Astrocyte of the spinal cord (primary cell): ENCODE measurements at places on chromosomes 11 and 22.

DNA sequence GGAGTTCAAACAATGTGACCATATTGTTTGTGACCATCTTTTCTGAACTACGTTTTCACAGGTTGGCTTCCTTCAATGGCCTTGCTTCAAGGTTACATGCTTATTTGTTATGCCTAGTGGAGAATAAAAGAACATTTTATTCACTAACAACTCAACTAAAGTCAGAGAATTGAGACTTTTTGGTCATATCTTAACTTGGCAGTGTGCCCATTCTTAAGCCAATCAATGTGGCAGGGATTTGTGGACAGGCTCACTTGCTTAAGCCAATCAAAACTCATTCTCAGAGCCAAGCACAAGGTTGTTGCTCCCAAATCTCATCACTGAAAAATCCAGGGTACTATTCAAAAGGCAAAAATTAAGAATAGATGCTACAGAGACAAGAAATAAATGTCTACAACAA lies 455.8 kb upstream of the FAT3 start:
- DNase-seq = no peak

GRCh38 chr11:45997599-45997998 lies 75.1 kb downstream of the LARGE2 start:
- no peak for DNase-seq

- DNase-seq = no peak
Measured at GRCh38 chr11:45928535-45929215, 6.2 kb downstream of the LARGE2 start.

- no peak for DNase-seq
Measured at GRCh38 chr11:75268626-75269366, 28.2 kb downstream of the TPBGL start.

GRCh38 chr11:87394924-87395323 lies 357.2 kb downstream of the TMEM135 start:
- no peak for DNase-seq

- DNase-seq = no peak
Measured at GRCh38 chr11:60204922-60205321, 22.0 kb upstream of the MS4A6A start.

GRCh38 chr11:117313828-117314768 lies 2.0 kb downstream of the BACE1 start:
- DNase-seq = no peak

- DNase-seq = no peak
Measured at GRCh38 chr22:47047321-47048122, 285.1 kb downstream of the TBC1D22A start.

GRCh38 chr11:75069473-75069872 lies 27.2 kb downstream of the OR2AT4 start:
- no peak for DNase-seq

DNA sequence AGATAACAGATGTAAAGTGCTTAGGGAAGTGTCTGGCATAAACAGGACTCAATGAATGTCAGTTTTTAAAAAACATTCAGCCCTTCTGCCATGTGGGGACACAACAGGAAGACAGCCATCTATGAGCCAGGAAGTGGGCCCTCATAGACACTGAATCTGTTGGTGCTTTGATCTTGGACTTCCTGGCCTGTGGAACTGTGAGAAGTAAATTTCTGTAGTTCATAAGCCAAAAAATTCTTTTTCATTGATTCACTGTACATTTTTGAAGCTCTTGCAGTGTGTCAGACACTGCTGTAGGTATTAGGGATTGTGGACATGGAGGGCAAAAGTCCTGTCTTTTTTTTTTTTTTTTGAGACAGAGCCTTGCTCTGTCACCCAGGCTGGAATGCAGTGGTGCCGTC lies 188.6 kb downstream of the HIPK3 start:
- peak; percentile 48 for DNase-seq

DNA sequence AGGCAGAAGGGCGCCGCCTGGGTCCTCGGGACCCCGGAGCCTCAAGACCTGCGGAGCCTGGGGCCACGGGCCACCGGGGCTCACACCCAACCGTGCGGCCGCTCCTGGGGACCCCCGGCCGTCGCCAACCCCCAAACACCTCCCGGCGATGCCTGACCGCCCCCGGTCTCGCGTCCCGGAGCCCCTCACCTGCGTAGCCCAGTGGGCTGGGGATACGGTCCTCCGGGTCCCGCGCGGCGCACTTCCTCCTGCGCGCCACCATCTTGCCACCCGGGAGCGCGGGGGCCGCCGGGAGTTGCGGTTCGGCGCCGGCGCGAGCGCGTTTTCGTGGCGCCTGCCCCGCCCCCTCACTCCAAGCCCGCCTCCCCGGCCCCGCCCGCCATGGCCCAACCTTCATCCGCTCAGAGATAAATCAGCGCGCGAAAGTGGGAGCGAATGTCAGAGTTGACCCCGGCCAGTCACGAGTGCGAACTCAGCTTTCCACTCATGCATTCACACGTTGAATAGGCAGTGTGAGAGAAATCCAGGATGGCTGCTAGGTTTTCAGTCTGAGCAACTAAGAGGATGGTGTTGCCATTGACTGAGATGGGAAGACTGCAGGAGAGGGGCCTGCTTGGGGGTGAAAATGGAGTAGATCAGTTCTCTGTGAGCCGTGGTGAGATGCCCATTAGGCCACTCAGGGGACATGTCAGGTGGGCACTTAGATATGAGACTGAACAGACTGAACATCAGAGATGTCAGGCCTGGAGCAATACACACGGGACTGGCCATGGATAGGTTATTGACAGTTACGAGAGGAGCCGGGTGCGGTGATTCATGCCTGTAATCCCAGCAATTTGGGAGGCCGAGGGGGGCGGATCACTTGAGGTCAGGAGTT lies at the start of gene RRP7A:
Gene RRP7A, minus strand, starts transcription at position 272 of the 877 bp plus-strand sequence. Its CDS starts 10 bp downstream, at position 262.
- DNase-seq = peak; percentile 71

DNA sequence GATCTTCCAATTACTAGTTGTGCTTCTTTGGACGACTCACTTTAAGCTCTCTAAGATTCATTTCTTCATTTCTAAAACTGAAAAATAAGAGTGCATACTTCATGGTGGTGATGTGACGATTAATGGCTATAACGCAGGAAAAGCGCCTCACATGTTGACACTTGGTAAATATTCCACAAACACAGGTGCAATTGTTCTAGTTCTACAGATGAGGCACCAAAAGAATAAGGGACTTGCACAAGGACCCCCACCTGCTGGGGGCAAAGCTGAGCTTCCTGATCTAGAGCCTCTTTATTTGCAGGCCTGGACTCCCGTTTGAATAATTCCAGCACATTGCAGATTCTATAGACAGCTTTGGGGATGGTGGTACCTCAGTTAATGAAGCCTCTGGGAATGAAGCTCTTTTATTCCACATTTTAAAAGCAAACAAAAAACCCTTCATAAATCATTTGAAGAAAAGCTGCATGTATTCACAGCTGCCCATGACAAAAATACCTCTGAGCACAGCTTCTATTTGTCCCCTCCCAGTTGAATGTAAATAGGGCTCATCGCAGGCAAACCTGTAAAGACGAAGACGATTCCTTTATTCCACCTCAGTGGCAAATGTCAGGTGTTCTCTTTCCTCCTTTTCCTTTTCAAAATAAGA lies 14.9 kb upstream of the CADM1 start:
- DNase-seq = no peak

DNA sequence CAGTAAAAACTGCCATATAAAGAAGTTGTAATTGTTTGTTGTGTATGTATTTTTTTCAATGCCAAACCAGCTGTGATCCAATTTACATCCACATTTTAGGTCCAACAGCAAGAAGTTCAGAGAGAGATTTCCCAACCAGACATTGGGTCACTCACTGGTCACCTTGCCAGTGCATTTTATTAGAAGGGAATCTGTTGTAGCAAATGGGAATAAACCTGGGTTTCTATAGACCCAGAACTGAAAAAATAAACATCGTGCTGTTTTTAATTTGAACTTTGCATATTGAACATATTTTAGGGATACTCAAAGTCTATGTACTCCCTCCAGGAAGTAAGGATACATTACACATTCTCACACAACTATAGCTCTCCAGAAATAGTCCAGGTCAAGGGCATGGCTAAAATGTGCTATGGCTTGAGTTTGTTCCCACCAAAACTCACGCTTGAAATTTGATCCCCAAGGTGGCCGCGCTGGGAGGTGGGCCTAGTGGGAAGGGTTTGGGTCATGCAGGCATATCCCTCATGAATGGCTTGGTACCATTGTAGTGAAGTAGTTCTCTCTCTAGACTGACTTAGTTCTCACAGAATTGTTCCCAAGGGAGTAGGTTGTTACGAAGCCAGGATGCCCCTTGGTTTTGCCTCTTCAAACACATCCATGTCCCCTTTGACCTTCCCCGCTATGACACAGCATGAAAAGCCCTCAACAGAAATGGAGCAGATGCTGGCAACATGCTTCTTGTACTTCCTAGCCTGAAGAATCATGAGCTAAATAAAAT lies 90.9 kb downstream of the RRAS2 start:
- peak; percentile 71 for DNase-seq

- DNase-seq = no peak
Measured at GRCh38 chr22:40006641-40007040, 11.9 kb downstream of the FAM83F start.

DNA sequence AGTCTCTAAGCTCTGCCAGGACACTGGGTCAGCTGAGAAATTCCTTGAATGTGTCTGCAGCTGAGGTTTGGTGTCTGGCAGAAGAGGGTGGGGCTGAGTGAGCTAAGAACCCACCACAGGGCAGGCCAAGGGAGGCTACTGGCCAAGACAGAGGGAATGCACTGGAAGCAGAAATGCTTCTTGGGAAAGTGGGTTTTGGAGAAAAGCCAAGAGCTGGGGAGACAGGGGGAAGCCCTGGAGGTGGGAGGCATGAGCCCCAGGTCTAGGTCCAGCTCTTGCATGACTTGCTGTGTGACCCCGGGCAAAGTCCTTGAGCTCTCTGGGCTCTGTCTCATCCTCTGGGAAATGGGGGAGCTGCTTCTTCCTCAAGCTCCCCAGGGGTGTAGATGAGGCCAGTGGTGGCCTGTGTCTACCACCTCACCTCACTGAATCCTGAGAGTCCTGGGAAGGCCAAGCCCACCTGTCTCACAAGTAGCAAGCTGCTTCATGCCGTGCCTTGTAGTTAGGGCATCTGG lies 2.3 kb downstream of the MMP11 start:
- DNase-seq = peak; percentile 62

- DNase-seq = no peak
Measured at GRCh38 chr11:15710580-15711275, 596.0 kb downstream of the INSC start.

GRCh38 chr11:37612146-37612545 lies 1014.1 kb upstream of the RAG2 start:
- no peak for DNase-seq

DNA sequence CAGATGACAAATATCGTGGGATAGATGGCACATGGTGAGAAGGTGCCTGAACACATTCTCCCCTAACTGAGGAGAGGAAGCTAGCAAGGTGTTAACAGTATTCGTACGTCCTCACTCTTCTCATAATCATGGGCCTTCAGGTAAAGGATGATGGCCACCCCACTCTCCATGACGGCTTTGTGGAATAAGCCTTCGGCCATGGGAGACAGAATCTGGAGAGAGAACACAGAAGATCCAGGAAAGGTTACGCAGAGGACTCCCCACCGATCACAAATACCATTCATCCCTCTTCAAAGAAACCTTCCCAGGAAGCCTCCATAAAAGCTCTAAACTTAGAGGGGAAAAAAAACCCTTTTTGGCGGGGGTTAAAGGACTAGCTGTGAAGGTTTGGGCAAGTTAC lies 189.9 kb downstream of the BCR start:
- no peak for DNase-seq

- no peak for DNase-seq
Measured at GRCh38 chr11:15418921-15419320, 304.2 kb downstream of the INSC start.

DNA sequence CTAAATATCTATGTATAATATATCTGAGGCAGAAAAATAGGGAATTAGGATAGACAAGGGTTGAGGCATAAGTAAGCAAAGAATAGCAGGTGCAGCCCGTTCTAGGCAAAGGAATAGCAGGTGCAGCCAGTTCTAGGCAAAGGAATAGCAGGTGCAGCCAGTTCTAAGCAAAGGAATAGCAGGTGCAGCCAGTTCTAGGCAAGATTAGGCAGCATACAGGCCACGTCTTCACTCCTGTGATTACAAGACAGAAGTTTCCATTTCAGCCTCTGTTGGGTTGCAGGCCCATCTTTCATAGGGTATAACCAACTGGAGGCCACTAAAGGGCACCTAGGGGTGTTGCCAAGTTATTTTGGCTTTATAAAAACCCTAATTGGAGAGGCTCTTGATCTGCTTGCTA lies 28.8 kb upstream of the CHORDC1 start:
- DNase-seq = no peak

GRCh38 chr11:727859-728748 lies 19.2 kb upstream of the TALDO1 start:
- DNase-seq = peak; percentile 87

DNA sequence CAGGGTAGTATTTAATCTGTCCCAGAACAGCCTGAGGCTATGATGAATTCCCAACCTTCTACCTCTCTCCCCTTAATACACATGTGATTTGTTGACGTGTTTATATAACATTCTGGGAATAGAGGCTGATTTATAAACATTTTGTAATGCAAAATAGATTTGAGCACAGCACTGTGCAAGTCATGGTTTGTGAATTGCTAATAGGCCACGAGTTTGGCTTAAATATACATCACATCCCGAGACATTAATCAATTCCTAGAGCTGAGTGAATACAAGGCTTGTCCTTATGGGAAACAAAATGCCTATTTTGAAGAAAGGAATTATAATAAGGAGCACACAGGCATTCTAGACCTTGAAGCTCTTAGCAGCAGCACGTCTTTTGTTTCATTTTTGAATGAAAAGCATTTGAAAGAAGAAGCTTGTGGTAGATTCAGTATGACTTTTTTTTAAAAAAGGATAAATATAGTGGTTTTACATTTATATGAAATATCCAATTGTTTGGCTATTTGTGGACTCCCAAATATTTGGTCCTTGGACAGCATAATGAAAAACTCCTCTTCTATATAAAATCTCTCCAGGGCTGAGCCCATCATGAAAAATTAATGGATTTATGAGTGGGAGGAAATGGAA lies 116.4 kb downstream of the SLC17A6 start:
- no peak for DNase-seq

DNA sequence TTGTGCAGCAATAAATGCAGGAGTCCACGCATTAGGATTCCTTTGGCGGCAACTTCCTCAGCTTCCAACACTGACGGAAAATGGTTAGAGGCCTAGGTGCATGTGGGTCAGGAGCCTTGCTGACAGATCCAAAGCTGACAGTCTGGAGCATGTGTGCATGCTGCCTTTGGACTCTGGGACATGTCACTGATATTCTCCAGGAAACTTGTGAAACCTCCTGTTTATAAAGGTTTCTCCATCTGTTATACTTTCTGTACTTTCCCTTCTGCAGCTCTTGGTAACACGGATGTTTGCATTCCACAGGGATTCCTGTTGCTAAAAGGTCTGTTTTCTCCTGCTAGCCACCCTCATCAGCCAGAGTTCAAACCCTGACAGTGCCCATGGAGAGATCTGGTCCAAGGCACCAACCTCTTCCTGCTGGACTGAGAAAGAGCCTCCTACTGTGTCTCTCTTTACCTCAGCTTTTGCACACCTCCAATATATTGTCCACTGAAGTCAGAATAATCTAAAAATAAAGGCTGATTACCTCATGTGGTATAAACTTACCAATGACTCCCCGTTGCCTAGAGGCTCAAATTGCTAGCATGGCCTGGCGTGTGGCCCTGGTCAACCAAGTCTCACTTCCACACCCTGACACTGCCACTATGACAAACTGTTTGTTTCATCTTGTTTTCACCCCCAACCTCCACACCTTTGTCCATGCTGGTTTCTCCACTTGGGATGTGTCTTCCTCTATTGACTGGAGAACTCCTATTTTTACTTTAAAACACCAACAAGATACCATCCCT lies 31.1 kb upstream of the LYVE1 start:
- peak; percentile 43 for DNase-seq

- no peak for DNase-seq
Measured at GRCh38 chr11:90344546-90344945, 121.7 kb upstream of the CHORDC1 start.

- DNase-seq = no peak
Measured at GRCh38 chr11:115528225-115528624, 24.0 kb upstream of the CADM1 start.
